ENCODE measurements at places on chromosomes 5 and 9.

DNA sequence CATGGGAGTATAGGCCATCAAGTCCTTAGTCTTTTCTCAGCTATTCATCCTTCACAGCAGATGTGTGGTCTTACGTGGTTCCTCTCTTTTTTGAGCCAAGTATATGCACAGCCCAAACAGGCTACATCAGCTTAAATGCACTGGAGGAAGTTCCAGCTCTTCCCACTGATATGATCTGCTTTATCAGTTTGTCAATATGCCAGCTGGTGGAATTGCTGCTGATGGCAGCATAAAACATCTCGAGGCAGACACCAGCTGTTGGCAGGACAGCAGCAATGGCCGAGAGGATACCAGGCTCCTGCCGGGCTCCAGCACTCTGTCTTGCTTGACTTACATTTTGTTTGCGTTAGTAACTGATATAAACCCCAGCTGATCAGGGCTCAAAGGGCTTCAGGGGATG lies 143.4 kb downstream of the TENT4A start:
- no peak for DNase-seq

DNA sequence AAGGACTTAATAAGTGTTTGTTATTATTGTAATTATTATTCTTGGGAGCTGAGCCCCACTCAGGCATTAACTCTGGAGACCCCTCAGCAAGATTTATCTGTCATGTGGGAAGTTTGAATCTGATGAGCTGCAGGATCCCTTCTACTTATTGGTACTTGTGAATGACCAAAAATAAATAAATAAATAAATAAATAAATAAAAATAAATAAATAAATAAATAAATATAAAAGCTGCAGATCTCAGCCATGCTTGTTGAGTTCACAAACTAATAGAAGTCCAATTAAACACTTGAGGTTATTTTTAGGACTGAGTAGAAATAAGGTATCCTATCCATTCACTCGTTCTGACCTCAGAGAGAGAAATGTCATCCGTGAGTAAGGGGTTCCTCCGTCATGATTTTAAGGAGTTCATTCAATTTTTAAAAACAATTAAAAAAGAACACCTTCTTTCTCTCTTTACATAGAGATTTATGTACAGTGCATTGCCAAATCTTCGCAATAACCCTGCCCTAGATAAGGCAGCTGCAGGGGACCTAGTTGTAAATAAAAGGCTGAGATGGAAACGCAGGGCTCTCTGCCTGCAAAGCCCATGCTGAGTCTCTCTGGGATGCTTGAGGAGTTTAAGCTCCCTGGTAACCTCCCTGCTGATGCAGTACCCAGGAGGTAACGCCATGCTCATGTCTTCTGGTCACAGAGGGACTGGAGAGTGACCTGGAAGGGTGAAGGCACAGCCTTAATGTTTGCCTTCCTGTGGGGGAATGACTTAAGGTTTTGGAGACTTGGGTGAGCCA lies 1.2 kb downstream of the EFCAB9 start:
- no peak for DNase-seq

GRCh38 chr9:120701248-120701647 lies 13.0 kb downstream of the MEGF9 start:
- no peak for DNase-seq

DNA sequence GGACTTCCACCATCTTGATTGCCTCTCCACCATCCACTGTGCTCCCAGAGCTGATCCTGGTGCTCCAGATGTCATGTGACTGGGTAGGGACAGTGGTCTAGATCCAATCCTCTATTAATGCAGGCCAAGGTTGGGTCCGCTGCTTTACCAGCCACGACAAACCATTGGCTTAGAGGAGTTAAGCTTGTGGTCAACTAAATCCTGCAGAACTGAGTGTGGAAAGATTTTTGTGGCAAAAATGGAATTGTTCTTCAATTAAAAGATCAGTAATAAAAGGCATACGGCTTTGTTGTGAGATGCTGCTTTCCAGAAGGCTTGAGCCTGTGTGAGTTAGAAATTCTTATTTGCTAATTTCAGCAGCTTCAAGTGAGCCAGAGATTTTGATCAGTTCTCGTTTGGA lies 30.7 kb downstream of the SLC1A3 start:
- no peak for DNase-seq

DNA sequence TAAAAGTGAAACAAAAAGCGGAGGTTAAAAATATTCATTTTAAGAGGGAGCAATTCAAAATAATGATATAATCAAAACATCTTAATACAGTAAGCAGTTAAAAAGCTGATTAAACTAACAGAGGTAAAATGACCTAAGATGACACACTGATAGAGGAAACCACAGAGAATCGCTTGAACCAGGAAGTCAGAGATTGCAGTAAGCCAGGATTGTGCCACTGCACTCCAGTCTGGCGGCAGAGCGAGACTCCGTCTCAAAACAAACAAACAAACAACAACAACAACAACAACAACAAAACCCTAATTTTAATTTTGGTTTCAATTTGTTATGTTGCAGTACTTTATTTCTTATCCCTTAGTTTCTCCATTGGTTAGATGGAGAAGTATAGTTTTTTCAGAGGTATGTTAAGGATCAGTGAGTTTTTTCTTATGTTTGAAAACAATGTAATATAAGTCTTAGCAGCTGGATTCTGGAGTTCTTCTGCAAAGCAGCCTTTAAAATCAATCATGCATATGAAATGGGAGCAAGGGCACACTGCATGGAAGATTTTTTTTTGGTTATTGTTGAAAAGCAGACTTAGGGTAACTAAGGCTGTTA lies 58.5 kb downstream of the MLANA start:
- no peak for DNase-seq

DNA sequence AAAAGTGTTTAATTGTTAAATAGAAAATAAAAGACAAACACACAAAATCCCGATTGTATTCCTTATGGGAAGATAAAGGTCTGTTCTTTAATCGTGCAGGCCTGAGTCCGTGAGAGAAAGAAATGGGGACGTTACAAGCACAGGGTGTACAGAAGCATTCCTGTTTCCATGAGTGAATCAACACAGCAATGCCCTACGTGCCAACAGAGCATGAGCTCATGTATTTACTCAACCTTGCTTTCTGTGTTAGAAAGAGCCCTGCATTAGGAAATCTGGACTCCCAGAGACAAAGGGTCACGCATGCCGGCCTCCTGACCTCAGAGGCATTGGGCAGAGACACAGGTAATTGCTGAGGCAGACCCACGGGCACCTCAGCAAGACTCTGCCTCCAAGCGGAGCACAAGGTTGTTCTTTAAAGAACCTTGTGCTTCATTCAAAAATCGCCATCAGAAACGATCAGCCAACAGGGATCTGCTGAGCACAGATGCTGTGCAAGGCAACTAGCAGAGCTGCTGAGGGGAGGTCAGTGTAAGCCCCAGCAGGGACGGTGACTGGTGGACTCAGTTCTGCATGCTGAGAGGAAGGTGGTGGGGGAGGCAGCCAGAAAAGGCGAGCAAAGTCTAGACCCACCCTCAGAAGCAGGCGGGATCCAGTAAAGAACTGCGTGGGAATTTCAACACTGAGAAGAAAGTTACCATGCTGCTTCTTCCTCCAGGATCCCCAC lies 101.0 kb downstream of the TLE1 start:
- peak; percentile 11 for DNase-seq

GRCh38 chr5:175873088-175873454 lies 1.7 kb downstream of the CPLX2 start:
- DNase-seq: no peak

DNA sequence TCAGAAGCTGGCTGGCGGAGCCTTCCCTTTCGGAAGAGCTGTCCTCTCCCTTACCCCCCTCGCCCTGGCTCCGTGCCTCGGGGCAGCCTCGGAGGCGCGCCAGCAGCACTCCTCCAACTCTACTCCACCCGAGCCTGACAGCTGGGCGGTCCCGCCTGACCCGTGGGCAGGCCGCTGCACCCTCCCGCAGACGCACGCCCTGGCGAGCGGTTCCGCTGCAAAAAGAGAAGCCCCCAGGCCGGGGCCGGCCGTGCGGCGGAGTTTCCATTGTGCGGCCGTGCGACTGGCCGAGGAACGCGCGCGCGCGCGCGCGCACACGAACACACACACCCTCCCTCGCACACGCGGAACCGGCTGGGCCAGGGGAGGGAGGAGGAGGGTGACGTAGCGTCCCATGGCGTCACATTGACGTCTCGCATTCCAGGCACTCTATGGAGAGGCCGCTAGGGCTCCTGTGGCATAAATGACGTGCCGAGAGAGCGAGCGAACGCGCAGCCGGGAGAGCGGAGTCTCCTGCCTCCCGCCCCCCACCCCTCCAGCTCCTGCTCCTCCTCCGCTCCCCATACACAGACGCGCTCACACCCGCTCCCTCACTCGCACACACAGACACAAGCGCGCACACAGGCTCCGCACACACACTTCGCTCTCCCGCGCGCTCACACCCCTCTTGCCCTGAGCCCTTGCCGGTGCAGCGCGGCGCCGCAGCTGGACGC lies at the start of gene NR4A3:
Gene NR4A3 (plus strand): TSS at position 490 of the 713 bp plus-strand sequence. CDS start 6,158 bp downstream, outside the sequence.
- DNase-seq: peak; percentile 89

DNA sequence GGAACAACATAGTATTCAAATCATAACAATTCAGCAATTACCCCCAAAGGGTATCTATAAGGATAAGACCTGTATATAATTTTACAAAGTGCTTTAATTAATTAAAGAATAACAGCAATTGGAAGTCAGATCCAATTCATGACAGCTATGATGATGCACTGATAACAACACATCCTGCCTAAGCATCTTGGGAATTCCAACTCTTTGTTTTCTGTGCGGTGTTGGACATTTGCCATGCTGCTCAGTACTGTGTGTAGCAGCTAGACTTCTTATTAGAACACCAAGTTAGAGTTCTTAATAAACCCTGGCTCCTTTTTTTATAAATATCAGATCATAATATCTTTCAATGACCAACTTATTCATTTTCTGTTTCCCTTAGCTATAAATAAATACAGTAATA lies 209.0 kb downstream of the SEC61B start:
- no peak for DNase-seq

DNA sequence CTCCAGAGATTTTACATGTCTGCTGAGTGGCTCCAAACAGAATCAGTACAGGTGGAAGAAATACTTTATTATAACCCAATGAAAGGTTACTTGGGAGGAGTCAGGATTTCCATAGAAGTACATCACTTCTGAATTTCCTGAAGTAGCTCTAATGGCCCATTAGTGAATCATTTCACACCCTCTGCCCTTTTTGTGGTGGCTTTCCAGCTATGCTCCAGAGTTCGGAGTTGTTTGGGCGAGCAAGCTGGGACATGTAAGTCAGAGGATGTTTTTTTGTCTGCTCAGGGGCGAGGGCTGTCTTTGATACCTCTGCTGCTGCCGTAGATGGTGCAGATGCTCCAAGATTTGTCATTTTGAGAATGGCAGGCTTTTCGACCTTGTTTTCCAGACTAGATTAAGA lies 226.1 kb downstream of the GOLPH3 start:
- no peak for DNase-seq

Data from urothelium cell line (cell line).